Right kidney (tissue), 9 donors: ENCODE measurements at places on chromosomes 13 and 19.

- DNase-seq, result no peak
Observed at GRCh38 chr13:101398920-101399319, 17.4 kb downstream of the NALCN start.

DNA sequence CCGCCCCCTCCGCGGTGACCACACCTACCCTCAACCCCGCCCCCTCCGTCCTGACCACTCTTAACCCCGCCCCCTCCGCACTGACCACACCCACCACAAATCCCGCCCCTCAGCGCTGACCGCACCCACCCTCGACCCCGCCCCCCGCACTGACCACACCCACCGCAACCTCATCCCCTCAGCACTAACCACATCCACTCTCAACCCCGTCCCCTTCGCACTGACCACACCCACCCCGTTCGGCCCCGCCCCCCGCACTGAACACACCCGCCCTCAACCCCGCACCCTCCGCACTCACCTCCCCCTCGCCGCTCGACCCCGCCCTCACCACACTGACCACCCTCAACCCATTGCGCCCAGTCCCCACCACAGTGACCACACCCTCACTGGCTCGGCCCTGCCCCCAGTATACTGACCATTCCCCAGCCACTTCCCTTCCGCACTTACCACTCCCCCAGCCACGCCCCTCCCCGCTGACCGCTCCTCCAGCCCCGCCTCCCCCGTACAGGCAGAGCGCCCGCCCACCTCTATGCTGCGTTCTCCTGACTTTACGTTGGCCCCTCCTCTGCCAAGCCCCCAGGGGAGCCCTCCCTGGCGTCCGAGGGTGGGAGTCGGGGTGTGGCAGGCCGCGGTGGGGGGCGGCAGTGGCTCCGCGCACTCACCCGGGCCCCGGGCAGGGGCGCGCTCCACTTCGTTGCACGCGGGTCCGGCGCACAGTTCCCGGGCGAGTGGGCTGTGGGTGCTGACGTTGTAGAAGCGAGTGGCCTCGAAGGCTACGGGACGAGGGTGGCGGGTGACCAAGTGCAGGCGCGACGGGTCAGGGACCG lies 8.4 kb downstream of the F2RL3 start:
- peak; percentile 90 for DNase-seq

- DNase-seq, result no peak
Observed at GRCh38 chr13:59360108-59360507, 803.6 kb downstream of the DIAPH3 start.

DNA sequence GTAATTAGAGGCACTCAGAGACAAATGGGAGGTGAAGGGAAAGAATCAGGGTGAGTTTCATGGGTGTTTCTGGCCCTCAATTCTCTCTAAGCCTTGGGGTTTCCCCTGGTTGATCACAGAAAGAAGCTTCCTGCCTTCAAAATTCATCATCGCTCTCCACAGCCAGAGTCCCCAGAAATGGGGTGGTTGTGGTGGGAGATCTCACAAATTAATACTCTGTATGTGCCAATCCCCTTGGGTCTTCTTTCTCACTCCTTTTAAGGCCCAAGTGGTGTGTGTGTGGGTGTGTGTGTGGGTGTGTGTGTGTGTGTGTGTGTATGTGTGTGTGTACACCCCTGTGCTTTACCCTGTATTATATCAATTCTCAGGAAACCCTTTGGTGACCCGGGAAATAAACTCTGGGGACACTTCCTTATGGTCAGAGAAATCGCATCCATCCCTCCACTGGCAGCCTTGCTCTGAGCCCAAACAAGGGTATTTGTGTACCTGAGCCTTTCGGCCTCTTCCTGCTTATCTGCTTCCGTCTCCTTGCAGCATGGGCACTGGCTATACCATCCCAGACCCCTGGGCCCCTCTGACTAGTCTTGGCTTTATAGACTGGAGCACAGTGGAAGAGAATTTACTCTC lies 2.8 kb upstream of the FCGBP start:
- DNase-seq, result no peak

- DNase-seq, result no peak
Observed at GRCh38 chr13:53098455-53098854, 69.8 kb downstream of the OLFM4 start.

GRCh38 chr19:35080613-35081170 lies 34.9 kb upstream of the FXYD3 start:
- DNase-seq, result no peak

DNA sequence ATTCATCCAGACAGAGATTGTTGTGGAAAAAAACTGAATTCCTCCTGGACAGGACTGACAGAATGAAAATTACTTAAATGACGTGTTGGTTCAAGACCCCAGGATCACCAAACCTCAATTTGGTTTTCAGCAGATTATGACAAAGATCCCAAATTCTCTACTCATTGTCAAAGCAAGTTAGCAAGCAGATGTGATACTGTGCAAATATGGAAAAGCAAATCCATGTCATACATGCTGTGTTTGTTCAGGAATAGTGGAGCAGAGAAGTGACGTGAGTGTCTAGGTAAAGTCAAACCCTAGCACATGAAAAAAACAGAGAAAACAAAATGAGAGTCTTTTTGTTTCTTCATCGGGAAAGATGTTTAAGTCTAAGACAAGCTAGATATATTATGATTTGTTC lies 169.2 kb upstream of the NBEA start:
- no peak for DNase-seq

- no peak for DNase-seq
Observed at GRCh38 chr13:112144616-112145550, 77.9 kb downstream of the SOX1 start.

GRCh38 chr13:108859197-108860012 lies 230.0 kb downstream of the MYO16 start:
- peak; percentile 16 for DNase-seq

DNA sequence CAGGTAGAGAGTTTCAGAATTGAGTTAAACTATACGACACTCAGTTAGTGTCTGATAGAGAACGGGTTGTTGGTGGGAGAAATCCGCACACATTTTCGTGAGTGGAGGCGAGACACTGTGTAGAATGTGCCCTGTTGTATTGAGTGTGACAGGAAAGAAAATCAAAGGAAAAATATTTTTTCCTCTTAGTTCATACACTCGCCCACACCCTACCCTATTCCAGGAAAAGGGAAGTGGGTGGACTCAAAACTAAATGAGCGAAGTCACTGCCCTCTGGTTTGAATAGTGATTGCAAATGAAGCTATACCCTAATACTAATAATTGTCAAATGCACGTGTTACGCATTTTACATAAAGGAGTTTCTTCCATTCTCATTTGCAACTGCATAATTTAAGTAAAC lies 2.0 kb downstream of the ZNF347 start:
- DNase-seq, result no peak

DNA sequence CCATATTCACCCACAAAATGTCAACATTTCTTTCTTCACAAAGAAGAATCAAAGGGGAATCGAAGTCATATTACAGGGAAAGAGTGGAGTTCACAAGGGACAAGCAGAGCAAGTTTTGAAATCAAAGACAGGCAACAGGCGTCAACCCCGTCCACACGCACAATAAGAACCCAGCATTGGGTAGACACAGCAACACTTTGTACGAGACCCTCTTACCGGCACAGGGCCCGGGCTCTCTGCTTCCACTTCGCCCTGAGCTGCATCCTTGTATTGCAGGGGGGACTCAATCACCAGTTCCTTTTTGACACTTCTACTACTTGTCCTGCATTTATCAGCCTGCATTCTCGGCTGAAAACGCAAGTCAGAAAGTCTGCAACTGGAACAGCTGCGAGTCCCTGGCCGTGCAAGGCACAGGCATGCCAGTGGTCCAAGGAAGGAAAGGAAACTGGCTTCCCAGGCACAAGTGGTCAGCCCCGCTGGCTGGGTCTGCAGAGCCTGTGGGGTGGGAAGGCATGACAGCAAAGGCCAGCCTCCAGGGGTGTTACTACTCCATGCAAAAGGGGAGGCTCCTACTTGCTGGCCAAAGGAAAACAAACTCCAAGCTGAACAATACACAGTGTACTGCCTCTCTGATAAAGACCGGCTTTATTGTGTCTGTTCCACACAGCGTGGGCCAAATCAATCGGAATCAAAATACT lies at the start of gene DOCK9:
DOCK9 (minus strand) TSS at position 497 of the 698 bp plus-strand sequence; CDS start at position 342, 155 bp downstream.
- DNase-seq, result peak; percentile 58

GRCh38 chr19:5326986-5327623 lies 13.5 kb downstream of the PTPRS start:
- DNase-seq, result no peak

DNA sequence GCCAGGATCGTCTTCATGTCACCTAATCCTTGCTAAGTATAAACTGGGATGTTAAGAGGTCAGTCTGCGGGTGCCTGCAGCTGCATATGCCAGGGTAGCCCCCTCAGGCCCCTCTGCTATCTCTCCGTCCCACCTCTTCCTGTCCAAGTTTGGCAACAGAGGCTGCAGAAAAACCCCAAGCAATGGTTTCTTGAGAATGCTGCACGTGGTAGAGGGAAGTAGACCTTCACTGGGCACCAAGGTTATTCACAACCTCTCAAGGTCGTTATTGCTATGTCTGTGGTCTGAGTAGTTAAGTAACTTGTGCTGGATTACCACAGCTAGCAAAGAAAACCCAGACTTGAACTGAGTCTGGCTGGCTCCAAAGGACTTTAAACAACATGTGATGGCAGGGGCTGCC lies 77.9 kb upstream of the XPO4 start:
- DNase-seq, result no peak

GRCh38 chr13:23851106-23851505 lies 38.1 kb downstream of the MIPEP start:
- no peak for DNase-seq

GRCh38 chr13:44719857-44720671 lies 143.9 kb upstream of the TSC22D1 start:
- DNase-seq, result no peak

GRCh38 chr19:50569938-50570540 lies 1.8 kb upstream of the LRRC4B start:
- DNase-seq, result no peak

GRCh38 chr13:84479656-84480055 lies 597.4 kb upstream of the SLITRK1 start:
- no peak for DNase-seq

GRCh38 chr13:42048342-42048683 lies at the start of gene DGKH:
Gene DGKH (plus strand): TSS chr13:42048648. CDS start chr13:42048774, 126 bp downstream.
- DNase-seq, result no peak

DNA sequence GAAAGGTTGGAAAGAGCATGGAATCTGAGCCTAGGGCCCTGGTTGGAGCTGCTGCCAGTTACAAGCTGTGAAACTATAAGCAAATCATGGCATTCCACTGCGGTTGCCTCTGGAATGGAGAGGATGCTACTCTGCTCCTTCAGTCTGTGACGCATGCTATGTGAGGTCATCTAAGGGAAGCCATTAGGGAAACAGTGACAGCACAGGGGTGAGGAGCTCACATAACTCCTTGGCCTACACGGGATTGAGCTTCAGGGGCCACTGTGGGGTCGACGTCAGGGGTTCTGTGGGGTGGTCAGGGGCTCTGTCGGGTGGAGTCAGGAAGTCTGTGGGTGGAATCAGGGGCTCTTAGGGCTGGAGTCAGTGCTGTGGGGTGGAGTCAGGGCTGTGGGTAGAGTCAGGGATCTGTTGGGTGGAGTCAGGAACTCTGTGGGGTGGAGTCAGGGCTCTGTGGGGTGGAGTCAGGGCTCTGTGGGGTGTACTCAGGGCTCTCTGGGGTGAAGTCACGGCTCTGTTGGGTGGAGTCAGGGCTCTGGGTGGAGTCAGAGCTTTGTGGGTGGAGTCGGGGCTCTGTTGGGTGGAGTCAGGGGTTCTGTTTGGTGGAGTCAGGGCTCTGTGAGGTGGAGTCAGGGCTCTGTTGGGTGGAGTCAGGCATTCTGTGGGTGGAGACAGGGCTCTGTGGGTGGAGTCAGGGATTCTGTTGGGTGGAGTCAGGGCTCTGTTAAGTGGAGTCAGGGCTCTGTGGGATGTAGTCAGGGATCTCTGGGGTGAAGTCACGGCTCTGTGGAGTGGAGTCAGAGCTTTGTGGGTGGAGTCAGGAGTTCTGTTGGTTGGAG lies 35.8 kb upstream of the MEDAG start:
- no peak for DNase-seq

GRCh38 chr13:46526100-46526735 lies 26.8 kb upstream of the LRCH1 start:
- peak; percentile 39 for DNase-seq

GRCh38 chr13:21124852-21125251 lies 51.5 kb downstream of the SKA3 start:
- DNase-seq, result peak; percentile 26

DNA sequence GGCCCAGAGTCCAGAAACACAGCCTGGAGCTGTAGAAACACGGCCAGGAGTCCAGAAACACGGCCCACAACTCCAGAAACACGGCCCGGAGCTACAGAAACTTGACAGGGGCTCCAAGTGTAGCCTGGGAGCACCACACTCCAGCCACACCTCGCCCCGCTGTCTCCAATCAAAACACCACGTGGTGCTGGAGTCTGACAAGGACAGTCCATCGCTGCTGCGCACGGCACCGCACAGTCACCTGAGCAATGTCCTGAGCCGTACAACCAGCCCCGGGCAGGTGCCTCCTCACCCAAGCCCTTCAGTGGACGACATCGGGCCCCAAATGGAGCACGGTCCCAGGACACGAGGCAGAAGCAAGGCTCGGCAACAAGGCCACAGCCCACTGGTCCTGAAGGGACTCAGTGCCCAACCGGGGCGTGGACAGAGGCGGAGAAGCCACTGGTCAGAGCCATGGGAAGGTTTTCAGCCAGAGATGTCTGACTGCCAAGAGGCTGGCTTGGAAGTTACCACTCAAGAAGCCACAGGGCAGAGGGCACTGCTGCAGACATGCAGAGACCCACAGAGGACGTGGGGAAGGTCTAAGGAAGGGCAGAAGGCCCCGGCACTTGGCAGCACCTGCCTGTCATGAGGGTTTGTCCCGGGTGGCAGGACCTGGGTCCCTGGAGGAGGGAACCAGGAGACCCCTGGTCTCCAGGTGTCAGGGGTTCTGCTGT lies 19.7 kb upstream of the PLPP2 start:
- DNase-seq, result no peak

GRCh38 chr13:111668451-111668850 lies 348.0 kb downstream of the TEX29 start:
- no peak for DNase-seq

DNA sequence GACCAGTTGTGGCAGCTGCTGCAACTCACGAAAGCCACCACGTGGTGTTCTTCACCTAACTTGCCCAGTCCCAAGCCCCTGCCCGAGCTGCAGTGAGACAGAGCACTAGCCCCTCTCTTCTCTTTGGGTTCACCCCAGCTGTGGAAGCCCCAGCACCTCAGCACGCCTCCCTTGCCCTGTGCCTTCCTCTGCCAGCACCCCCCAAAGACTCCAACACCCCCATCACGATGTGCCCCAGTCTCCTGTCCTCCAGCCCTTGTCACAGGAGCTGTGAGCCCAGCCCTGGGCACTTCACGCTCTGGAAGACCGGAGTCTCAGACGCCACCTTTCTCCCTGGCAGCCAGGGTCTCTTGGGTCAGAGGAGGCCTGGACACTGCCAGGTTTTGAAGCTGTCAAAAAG lies 2.2 kb upstream of the ZNF135 start:
- no peak for DNase-seq

DNA sequence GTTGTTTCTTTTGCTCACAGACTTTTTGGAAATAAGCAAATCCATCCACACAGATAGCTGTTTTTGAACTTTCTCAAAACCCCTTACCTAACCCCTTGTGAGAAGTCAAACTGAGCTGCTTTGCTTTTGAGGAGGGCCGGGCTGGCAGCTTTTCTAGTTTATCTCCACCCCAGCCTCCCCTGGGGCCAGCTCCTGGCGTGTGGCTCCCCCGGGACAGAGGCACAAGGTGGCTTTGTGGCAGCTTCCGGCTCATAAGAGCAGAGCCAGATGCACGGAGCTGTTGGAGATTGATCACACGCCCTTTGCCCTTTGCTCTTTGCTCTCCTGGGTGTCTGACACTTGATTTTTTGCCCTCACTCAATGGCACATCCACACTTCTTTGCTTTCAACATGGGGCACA lies 24.9 kb upstream of the RNF113B start:
- no peak for DNase-seq

GRCh38 chr19:2944775-2945574 lies at the start of gene ZNF77:
Gene ZNF77 (minus strand): TSS chr19:2944971. CDS start chr19:2944840, 131 bp downstream.
- DNase-seq, result peak; percentile 96
